Stimulated activated CD4-positive, alpha-beta T cell treated with anti-CD3 and anti-CD28 coated beads, Interleukin-4, amount 100 ng/mL, for 1 hour (primary cell): ENCODE measurements at places on chromosomes 6 and 20.

GRCh38 chr6:43222418-43223059 is 6.7 kb downstream of the DNPH1 start:
- DNase-seq: no peak

DNA sequence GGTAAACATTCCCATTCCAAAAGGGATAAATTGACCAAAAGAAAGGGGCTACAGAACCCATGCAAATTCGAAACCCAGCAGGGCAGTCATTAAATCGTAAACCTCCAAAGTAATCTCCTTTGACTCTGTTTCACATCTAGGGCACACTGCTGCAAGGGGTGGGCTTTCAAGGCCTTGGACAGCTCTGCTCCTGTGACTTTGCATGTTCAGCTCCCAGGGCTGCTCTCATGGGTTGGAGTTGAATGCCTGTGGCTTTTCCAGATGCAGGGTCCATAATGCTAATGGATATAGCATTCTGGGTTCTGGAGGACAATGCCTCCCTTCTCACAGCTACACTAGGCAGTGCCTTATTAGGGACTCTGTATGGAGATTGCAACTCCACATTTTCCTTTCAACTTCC is 211.9 kb upstream of the MANEA start:
- DNase-seq: no peak

DNA sequence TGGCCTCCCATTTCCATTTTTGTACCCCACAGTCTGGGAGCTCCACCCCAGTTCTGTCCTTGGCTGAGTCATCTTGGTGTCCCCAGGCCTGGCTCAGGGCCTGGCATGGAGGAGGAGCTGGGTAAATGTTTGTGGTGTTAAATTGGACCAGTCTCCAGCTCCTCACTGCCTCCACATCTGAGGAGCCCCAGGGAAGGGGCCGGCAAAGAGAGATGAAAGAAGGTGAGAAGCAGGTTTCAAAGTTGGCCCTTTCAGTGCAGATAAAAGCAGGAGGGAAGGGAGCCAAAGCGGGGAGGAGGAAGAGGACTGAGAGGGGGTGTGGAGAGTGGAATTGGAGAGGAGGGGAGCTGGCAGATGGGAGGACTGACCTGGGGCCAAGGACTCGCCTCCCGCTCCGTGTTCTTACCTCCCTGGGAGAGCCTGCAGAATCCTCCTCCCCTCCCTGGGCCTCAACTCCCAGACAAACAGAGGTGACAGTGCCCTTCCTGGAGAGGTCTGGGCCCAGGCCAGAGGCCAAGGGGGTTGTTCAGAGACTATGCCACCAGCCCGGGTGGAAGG is 89.0 kb downstream of the CD40 start:
- no peak for DNase-seq

DNA sequence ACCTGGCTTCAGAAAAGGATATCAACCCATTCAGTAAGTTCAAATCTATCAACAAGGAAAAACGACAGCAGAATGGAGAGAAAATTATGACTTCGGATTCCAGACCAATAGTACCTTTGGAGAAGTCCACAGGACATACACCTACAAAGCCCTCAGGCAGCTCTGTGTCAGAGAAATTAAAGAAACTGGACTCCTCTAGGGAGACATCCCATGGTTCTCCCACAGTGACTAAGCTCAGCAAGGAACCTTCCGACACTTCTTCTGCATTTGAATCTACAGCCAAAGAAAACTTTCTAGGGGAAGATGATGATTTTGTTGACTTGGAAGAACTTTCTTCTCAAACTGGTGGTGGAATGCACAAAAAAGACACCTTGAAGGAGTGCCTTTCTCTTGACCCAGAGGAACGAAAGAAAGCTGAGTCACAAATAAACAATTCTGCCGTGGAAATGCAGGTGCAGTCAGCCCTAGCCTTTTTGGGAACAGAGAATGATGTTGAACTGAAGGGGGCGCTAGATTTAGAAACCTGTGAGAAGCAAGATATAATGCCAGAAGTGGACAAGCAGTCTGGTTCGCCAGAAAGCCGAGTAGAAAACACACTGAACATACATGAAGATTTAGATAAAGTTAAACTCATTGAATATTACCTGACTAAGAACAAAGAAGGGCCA is 67.4 kb upstream of the HINT3 start:
- DNase-seq: no peak

GRCh38 chr6:129451187-129451586 is 258.8 kb downstream of the ARHGAP18 start:
- no peak for DNase-seq

DNA sequence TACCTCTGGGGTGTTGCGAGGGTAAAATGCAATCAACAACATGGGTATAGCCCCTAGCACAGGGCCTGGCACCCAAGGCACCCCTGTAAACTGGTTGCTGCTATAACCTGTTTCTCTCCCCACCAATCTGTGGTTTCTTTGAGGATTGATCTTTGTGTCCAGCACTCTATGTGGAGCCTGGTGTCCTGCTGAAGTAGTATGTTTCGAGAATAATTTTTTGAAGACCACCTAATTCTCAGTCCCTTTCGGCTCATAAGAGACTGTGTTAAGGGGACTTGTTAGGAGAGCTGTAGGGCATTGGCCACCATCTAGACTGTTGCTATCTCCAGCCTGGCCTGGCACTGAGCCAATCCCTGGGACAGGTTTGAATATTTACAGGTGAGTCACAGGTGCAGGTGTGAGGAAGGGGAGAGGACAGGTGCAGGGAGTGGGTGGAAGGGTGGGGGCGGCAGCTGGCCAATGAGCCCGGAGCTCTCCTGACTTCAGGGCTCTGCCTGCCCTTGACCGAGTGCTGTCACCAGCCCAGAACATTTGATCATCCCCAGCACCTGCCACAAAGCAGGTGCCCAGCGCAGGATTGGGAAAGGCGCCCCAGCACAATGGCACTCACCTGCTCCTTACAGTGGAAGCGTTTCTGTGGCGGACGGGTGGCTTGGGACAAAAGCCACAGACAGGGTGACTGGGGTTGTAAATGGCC is 8.1 kb upstream of the C20orf144 start:
- no peak for DNase-seq

DNA sequence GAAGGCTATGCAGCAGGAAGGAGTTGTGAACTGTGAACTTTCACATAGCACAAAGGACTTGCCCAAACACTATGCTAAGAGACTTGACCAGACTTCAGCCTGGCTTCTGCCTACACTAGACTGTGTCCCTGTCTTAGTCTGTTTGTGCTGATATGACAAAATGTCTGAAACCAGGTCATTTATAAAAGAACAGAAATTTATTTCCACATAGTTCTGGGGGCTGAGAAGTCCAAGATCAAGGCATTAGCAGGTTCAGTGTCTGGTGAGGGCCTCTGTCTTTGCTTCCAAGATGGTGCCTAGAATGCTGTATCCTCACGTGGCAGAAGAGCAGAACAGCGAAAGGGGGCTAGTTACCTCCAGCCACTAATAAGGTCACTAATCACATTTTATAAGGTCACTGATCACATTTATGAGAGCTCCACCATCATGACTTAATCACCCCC is 16.0 kb upstream of the MCM3 start:
- no peak for DNase-seq

GRCh38 chr6:39193201-39193791 is 36.0 kb downstream of the KCNK5 start:
- DNase-seq: no peak

GRCh38 chr6:7154341-7155139 is 46.8 kb downstream of the RREB1 start:
- DNase-seq: no peak

- DNase-seq: no peak
Measured at GRCh38 chr20:44314870-44315269, 3.9 kb upstream of the FITM2 start.

DNA sequence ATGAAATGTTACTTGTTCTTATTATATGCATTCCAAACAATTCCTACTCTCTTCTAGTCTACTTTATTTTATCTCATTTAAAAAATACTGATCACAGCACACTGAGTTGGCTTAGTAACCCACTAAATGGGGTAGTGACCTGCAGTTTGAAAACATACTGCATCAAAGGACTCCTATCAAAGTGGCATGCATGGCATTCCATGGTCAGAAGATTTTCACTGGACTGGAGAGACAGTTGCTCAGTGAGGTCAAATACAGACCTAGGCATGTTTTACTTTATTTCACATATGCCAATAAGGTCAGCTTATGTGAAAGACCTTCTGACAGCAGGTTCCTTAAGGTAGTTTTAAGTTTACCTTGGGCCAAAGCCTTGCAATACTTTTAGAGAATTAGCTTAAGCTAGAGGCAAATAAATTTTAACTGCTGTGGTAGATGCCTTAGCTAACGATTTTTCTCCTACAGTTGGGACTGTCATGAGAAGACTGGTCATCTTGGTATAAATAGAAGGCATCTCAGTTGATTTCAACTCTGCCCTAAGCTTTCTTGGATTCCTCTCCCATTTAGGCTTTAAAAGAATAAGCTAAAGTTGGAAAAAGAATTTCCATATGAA is 35.1 kb downstream of the TPD52L1 start:
- no peak for DNase-seq

DNA sequence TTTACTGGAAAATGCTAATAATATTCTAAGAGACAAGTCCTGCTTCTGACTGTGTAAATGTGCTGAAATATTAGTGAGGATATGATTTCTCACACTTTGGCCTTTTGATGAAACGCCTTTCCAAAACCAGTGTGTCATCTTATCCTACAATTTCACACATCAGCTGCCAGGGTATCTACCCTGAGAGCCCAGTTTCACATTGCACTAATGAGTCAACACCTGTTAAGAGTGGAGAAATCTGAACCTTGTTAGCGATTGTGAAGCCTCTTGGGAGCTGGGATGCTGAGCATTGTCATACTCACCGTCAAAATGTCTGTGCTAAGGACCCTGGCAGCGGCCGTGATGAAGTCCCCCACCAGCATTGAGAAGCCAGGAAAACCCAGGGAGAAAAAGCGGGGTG is 166.0 kb downstream of the RALGAPA2 start:
- DNase-seq: no peak

GRCh38 chr20:34824026-34824425 is 1.4 kb downstream of the NCOA6 start:
- no peak for DNase-seq

DNA sequence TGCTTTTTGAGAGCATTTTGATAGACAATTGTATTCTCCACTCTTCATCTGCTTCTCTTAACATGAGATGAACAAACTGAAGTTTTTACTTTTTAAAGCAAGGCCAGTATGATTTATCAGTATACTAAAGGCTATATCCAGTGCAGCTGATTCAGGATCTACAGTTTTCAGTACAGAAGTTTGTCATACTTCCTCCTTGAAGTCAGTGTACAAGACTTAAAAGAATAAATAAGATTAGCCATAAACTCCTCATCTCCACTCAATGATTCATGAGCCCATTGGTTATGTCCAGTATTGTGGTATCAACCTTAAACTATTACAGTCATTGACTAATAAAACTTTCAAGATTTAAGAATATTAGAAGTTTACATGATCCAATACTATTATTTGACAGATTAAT is 374.8 kb upstream of the EPHA7 start:
- DNase-seq: no peak

DNA sequence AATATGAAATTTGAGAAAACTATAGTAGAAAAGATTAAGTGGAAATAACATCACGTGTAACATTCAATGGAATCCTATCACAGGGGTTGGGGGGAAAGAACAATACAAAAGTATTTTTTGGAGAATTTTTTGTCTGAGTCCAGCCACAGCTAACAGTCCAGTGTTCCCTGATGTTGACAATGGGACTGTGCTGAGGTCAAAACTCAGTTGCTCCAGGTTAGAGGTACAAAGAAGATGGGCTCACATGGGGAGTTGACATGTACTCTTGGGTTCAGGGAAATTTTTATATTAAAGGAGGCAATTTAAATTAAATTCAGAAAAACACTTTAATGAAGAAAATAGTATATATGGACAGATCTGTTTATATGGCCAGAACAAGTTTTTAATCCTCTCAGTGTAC is 995 bp downstream of the MYCT1 start:
- DNase-seq: no peak

- DNase-seq: no peak
Measured at GRCh38 chr6:116586276-116586675, 15.0 kb downstream of the RWDD1 start.

GRCh38 chr20:31670371-31671228 is 32.9 kb downstream of the COX4I2 start:
- no peak for DNase-seq

DNA sequence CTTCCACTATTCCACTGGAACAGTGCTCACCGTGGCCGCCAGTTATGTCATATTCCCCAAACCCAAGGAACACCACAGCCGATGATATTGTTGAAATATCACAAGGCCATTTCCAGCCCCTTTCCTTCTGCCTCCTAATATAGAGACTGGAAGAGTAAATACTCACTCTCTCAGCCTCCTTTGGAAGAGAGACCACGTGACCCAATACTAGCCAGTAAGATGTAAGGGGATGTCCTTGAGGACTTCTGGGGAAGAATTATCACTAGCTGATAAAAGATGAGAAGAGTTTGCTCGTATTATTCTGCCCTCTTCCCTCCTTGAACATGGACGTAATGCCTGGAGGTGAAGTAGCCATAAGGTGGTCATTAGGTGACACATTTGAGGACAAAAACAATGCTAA is 13.5 kb downstream of the MAK start:
- no peak for DNase-seq

- DNase-seq: no peak
Measured at GRCh38 chr6:13560651-13561044, 13.8 kb upstream of the SIRT5 start.

DNA sequence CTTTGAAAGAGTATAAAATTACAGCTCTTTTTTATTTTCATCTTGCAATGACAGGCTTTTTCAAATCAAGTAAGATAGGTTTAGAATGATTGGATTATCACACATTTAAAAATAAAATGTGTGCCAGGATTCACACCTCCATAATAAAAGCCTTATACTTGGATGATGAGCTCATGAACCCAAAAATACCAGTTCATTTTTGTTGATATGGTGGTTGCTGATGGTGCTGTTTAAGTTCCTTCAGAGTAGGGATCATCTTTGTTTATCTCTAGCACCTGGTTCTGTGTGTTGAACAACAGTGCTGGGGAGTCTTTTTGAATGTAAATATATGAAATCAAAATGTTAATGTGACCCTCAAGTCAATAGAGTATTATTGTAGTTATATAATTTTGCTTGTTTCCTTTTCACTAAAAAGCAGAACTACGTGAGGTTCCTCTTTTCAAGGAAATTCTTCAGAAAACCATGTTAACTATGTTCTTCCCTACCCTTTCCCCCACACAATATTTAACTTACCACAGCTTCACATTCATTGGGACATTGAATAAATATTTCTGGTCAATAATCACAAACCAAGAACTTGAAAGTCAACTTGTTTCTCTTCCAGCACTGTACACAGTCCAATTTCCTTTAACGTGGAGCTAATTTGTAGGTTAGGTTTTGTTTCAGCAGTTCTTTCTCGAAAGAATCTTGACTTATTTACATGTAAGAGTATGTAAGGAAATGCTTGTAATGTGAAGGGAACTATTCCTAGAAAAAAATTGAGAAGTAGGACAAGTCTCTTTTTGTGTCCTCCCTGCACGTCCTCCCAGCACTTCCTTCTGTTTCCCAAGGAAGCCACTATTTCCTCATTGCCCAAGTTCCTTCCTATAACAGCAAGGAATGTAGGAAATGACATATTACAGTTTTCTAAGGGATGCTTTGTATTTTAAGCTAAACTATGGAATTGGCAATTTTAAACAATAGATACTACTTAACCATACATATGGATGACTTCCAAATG is 945.9 kb upstream of the CITED2 start:
- no peak for DNase-seq
